ENCODE measurements at places on chromosomes 4 and X.

GRCh38 chr4:73499996-73500765 is 18.6 kb downstream of the AFM start:
- no peak for DNase-seq

DNA sequence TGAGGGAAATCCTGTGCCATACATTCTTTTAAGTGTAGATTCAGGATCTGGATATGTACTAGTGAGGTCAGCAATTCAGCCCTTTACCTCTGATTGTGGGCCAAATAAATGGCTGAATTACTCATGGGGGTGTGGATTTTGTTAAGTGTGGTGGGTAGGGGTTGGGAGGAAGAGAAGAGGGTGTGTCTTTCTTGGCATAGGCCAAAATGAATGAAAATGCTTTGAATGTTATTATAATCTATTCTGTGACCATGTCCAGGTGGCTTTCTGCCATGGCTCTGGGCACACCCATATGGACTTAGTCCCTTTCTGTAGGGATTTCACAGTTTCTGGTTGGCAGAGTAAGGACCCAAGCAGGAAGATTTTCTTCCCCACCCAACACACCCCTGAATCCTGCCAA is 244.3 kb downstream of the CBR4 start:
- no peak for DNase-seq

GRCh38 chrX:51332188-51332942 is at the start of gene NUDT10:
Gene NUDT10 (plus strand): TSS chrX:51332822. CDS start chrX:51332966, 144 bp downstream.
- DNase-seq, result no peak

- peak; percentile 17 for DNase-seq
These were observed 6.6 kb downstream of the PF4V1 start for GRCh38 chr4:73859614-73860088.

DNA sequence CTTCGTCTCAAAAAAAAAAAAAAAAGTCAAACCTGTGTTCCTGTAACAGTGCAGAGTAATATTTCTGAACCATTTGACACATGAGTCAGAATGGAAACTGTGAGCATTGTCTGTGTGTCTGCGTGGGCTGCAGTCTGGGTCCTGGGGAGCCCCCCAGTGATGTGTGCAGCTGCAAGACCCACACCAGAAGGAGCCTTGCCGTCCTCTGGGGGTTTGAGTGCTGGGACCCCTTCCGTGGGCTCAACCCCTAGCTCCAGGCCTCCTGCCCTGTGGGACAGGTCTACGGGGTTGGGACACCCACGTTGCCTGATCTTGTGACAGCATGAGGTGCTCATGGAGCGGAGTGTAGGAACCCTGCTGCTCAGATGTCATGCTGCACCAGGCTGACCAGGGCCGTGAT is 43.7 kb downstream of the DDX3X start:
- DNase-seq, result no peak

GRCh38 chrX:77167993-77168392 is 279.2 kb upstream of the FGF16 start:
- peak; percentile 22 for DNase-seq

- no peak for DNase-seq
These were observed 107.6 kb upstream of the BMP3 start for GRCh38 chr4:80922941-80923340.

- no peak for DNase-seq
These were observed 21.9 kb downstream of the ERCC6L start for GRCh38 chrX:72216973-72217372.

- DNase-seq, result no peak
These were observed 91.6 kb upstream of the NLRP2B start for GRCh38 chrX:57771689-57772088.

GRCh38 chr4:84688605-84689004 is 105.7 kb downstream of the CDS1 start:
- DNase-seq, result no peak

- DNase-seq, result no peak
These were observed 15.8 kb upstream of the RGS12 start for GRCh38 chr4:3276986-3277385.

GRCh38 chrX:96611619-96612362 is 72.9 kb upstream of the DIAPH2 start:
- no peak for DNase-seq

GRCh38 chr4:73245955-73246354 is 12.6 kb downstream of the ANKRD17 start:
- no peak for DNase-seq

- peak; percentile 17 for DNase-seq
These were observed 517 bp downstream of the LEF1 start for GRCh38 chr4:108168160-108168670.

DNA sequence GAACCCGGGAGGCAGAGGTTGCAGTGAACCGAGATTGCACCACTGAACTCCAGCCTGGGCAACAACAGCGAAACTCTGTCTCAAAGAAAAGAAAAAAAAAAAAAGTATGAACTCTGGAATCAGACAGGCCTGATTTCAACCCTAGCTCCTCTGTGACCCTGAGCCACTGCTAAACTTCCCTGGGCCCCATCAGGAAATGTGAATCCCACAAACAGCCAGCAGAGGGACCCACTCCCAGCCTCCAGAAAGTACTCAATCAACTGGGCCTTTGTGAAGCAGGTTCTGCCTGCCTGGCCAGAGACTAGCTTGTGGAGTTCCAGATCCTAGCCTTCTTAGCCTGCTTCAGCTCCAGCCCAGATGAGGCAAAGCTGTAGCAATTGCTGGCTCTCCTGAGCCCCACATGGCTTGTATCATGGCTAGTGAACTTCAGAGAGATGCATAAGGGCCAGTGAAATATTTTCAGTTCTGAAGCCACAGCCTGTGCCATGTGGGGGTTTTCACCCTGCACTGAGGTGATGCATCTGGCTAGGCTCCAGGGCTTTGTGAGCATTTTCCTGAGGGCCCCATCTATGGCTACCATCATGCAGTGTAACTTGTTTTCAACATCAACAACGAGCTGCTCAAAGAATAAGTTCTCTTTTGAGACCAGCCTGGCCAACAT is 7.2 kb upstream of the IDS start:
- DNase-seq, result peak; percentile 43

- DNase-seq, result peak; percentile 53
These were observed 769 bp downstream of the TCEAL1 start for GRCh38 chrX:103629318-103630170.

DNA sequence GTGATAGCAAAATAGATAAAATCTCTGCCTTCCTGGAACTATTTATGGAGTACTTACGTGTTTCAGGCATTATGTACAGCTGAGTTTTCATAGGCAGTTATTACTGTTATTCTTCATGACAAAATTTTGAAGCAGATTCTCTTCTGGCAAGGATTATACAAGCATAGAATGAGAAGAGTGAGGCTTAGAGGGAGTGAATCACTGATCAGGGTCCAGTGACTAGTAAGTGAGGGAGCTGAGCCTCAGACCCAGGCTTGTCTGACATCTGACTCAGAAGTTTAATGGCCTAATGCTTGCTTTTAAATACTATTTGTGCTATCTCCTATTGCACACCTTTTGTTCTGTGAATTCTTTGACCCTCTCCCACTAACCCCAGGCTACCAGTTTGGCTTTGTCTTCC is 110.6 kb downstream of the DTHD1 start:
- DNase-seq, result no peak

DNA sequence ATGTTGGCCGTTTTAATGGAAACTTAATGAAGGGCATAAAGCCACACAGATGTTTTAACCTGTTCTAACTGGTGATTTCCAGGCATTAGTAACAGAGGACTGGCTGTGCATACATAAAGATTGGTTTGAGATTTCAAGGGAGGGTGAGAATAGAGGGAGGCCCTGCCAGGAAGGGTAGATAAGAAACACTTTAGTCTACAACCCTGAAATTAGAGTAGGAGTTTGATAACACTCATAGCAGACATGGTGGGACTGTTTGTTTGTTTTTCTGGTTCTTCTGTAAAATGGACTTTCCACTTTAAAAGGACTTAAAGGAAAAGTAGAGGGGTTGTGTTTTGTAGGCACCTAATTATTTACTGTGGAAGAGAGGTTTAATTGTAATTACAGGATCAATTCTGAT is 16.2 kb downstream of the SLC4A4 start:
- no peak for DNase-seq

DNA sequence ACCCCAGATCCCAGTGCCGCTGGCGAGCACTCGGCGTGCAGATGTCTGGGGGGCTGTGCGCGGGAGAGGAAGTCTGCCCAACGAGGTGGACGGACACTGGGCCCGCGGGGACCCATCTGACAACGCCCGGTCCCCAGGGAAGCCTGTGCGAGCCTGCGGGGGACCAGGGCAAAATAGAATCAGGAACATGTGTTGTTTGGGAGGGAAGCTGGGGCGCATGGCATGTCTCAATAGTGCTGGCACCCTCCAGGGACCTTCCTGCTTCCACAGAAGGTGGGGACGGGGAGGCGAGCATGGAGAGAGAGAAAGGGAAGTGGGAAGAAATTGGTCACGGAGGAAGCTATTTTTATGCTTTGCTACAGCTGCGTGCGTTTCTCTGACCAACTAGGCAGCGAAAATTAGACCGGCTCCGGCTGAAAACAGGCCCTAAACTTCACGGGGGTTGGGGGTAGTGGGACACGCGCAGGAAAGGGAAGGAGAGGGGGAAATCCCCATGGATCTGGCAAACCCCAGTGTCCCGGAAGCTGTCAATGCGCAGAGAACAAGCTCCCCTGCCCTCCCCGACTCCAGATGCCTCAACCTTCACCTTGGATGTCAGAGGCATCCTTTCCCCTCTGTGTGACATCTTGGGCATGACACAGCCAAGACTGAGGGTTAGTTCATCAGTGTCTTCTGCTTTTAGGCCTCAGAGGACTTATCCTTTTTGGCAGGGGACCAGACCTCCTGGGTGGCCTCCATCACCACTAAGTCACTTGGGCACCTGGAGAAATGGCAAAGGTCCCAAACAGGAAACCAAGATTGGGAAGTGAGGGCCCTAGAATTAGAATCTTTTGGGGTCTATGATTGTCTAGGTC is 169.8 kb upstream of the BCOR start:
- DNase-seq, result peak; percentile 59

DNA sequence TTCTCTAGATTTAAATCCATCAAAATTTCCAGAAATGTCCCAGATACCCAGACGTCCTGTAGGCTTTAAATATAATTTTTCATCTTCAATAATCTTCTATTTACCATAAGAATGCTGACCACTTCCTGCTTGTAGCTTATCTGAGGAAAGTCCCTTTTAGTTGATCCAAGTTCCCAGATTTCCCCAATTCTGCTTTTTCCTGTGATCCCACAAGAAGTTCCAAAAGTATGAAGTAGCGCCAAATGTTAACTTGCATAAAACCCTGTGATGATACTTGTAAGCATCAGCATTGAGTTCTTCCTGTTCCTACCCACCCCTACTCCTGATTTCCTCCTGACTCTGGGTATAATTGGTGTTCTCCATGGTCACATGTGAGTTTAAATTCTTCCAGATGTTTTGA is 10.6 kb upstream of the TLR8 start:
- no peak for DNase-seq

GRCh38 chrX:73850124-73851013 is 287.4 kb downstream of the CHIC1 start:
- no peak for DNase-seq

DNA sequence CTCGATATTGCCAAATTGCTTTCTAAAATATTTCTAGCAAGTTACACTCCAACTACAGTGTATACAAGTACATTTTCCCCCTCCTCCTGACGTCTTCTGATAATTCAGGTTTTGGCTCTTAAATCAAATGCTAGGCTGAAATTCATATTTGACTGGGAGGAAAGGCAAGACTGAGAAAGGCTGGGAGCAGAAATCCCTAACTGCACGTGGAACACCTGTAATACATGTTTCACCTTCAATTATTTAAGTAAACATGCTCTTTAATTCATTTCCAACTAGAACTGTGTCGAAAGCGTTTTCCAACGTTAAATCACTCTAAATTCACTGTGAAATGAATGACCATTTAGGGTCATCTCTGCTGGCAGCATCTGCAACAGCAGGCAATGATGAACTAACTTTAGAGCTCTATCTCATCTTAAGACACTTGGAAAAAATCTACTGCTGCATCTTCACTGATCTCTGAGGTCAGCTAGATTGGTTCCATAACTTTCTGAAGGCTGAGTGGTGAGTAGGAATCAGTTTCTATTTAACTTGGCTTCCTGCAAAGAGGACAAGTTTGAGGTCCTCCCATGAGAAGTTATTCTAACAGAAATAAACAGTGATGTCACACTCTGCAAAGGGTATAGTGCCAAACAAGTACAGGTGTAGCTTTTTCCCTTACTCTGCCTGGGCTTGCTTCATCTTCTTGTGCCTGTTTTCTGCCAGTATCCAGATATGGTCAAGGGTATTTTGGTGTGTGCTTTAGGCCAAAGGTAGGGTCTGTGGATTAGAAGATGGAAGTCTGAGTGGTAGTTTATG is 144.3 kb upstream of the PAK3 start:
- no peak for DNase-seq

DNA sequence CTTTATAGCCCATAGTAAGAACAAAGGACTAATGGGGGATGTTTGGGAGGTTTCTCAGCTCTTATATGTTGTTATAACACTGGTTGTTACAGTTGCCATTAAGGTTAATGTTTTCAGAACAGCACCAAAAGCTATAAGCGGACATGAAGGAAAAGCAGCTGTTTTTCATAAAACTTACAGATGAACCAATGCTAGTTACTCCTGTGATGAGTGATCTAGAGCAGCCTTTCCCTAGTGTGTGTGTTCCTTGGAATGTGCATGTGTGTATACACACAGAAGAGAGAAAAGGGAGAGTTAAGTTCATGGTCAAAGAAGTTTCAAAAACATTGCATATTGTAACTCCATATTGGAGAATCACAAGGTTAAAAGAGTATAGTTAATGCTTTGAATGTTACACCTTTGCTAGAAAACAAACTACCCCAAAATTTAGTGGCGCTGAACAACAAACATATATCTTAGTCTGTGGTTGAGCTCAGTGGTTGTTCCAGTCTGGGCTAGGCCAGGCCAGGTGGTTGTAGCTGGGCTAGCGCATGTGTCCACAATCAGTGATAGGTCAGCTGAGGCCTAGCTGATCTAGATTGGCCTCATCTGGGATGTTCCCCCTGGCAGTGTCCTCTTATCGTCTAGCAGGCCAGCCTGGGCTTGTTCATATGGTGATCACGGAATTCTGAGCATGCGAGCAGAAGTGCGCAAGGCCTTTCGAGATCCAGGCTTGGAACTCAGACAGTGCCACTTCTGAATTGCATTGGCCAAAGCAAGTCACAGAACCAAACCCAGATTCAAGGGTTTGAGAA is 151.0 kb downstream of the NHS start:
- DNase-seq, result no peak

- DNase-seq, result no peak
These were observed 1467.2 kb downstream of the RPA4 start for GRCh38 chrX:98350940-98351339.

- no peak for DNase-seq
These were observed at the start of gene BCOR for GRCh38 chrX:40097504-40098263. Gene BCOR (minus strand): TSS chrX:40097958. CDS start chrX:40077929, 20,029 bp downstream.

DNA sequence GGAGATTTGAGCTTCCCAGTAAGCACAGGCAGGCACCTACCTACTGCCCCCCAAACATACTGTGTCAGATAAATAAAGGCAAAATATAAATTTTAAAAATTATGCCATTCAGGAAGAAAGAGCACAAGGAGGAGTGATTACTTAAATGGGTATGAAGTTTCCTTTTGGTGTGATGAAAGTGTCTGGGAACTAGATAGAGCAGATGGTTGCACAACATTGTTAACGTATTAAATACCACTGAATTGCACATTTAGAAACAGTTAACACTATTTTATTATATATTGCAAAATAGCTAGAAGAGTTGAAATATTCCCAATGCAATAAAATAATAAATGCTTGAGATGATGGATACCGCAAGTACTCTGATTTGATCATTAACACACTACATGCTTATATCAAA is 374.7 kb upstream of the FGF13 start:
- DNase-seq, result no peak

- DNase-seq, result no peak
These were observed 37.7 kb downstream of the MECP2 start for GRCh38 chrX:154059729-154060245.

GRCh38 chrX:118594697-118595420 is 99.2 kb downstream of the DOCK11 start:
- DNase-seq, result peak; percentile 51

- DNase-seq, result no peak
These were observed 13.8 kb downstream of the SH3BP2 start for GRCh38 chr4:2806390-2807355.

All from Kasumi-1 (cell line).